Transverse colon (tissue), 4 donors: ENCODE measurements at places on chromosomes 5 and 9. TPM values are rescaled to one million over a fixed set of nuclear protein-coding genes. Genes with fewer than 3 reads are reported as not detected.

- no peaks in the 10 kb centered on the region for H3K27me3 ChIP-seq
- H3K4me1 ChIP-seq: peaks cover 35% of the 10 kb centered on the region
- H3K27ac ChIP-seq: peak overlapping the region; percentile 76
- no peak overlapping the region for H3K4me3 ChIP-seq
- peak; percentile 70 for DNase-seq
Measured at GRCh38 chr9:109251080-109251775, 69.6 kb downstream of the EPB41L4B start.

GRCh38 chr5:111224561-111225345, 569 bp downstream of the CAMK4 start:
- no peak for DNase-seq
- H3K4me1 ChIP-seq: peaks cover 6% of the 10 kb centered on the region
- H3K27ac ChIP-seq: peak overlapping the region; percentile 30
- H3K4me3 ChIP-seq: peak overlapping the region; percentile 43

TMOD1 gene
- 6.8 TPM for total RNA-seq

NRG2 gene
- 0.68 TPM for total RNA-seq

KCNV2 gene
- not detected for total RNA-seq
